ENCODE measurements at places on chromosomes 2 and 18.
A peak's percentile ranks its signal among the peaks of the same experiment; 100 is the strongest.

GRCh38 chr18:986552-986951, 81.9 kb downstream of the ADCYAP1 start:
- DNase-seq, result no peak

GRCh38 chr2:121075006-121075551, 209.9 kb downstream of the TFCP2L1 start:
- DNase-seq, result peak; percentile 21

DNA sequence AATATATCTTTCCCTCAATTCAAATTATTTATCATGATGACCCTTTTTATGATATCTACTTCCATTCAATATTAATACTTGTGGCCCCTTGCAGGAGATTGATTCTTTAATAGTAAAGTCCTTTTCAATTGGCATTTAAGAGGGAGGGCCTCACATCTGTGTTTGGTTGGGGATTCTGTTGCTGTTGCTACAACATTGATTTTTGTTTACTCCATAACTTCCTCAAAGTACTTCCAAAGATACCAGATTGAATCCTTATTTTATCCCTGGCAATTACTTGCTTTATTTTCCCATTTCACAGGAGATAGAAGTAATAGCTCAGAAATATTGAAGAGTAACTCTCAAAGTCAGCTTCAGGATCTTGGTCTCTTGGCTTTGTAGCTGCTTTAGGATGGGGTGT, 32.8 kb downstream of the MEIS1 start:
- no peak for DNase-seq

- DNase-seq, result no peak
These were observed 27.7 kb downstream of the TMEM131 start for GRCh38 chr2:97967931-97968627.

- no peak for DNase-seq
These were observed 66.2 kb downstream of the TRAPPC8 start for GRCh38 chr18:31876707-31877106.

GRCh38 chr2:173210270-173211196, 134.9 kb downstream of the MAP3K20 start:
- peak; percentile 69 for DNase-seq

DNA sequence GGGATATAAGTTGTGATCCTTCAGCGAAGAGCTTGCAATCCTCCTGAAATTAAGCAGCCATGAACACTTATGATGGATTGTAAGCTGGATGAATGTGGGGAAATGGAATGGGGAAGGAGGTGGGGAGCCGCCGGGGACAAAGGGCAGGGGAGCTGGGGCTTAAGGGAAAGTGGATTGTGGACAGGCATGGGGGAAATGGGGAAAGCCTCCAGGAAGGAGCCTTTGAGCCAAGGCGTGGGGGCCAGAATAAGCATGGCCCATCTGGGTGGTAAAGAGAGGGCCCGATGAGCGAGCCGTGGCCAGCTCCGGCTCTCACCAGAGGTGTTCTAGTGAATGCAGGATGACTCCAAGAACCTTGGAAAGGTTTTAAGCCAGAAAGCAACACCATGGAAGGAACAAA, 124.0 kb downstream of the SMAD7 start:
- DNase-seq, result no peak

DNA sequence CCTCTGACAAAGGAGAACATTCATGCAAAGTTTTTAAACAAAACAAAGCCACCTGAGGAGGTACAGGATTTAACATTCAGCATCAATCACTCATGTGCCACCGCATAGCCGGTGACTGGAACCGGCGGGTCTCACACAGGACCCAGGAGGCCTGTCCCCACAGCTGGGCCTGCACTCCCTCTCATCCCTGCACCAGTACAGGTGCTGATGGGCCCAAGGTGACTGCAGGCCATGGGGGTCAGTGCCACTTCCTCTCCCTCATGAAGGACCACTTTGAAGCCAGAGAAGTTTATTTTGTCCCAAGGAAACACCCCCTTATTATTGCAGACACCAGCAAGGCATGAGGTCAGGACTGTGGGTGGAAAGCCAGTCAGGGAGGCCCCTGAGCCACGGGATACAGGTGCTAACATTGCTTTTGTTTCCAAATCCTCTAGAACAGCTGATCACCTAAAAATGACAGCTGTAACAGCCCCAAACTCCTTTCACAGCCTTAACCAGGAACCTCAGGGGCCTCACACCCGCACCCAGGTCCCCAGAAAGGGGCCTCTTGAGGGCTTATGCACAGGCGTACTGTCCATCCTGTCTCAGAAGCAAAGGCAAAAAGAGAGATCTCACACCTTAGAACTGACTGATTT, 14.0 kb downstream of the PARD6G start:
- DNase-seq, result no peak

- no peak for DNase-seq
These were observed 150.4 kb downstream of the HDAC4 start for GRCh38 chr2:239250216-239251081.

DNA sequence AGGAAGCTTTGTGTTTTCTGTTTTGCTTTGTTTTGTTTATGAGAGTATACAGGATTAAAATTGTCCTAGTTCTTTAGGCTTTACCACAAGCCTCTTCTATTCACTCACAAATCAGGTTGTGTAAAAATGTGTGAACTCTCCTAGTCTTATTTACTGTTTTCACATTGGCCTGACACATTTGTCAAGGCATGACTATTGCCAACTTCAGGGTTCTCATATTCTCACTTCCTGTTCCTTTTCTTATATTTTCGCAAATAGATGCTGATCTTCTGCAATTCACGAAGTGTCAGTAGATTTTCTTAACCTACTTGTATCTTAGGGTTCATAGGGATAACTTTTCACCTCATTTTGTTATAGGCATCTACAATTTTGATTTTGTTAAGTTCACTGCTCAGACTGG, 67.1 kb downstream of the CCDC102B start:
- DNase-seq, result no peak

GRCh38 chr2:113784823-113785744, 28.6 kb upstream of the SLC35F5 start:
- DNase-seq, result no peak

GRCh38 chr2:162072976-162073887, 783 bp downstream of the DPP4 start:
- DNase-seq, result no peak

DNA sequence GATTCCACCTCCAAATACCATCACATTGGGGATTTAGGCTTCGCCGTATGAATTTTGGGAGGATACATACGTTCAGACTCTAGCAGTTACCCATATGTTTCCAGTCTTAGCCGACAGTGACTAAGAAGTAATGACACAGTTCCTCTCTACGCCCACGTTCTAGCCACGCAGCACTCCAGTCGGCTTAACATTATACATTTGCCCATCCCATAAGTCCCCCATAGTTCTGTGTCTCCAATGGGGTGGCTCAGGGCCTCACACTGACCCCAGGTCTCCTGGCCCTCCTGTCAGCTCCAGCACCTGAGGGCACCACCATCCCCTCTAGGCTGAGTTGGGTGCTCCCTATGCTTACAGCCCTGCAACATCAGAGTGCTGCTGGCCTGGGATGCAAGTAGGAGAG, 18.4 kb upstream of the CNDP2 start:
- no peak for DNase-seq

DNA sequence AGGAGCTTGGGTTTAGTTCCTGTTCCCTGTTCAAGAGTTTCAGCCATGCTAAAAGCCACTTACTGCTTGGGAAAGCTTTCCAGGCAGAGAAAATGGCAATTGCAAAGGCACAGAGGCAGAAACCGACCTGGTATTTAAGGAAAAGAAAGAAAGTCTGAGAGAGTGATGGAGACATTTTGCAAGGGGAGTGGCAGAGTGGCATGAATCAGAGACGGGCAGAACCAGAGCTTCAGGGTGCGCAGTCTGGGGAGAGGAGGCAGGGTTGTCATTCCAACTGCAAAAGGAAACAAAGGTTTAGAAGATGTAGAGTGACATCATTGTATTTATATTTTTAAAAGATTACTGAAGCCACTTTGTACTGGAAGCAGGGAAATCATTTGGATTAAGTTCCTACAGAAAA, 14.9 kb upstream of the GNAL start:
- no peak for DNase-seq

GRCh38 chr18:37251679-37252078, 313.9 kb downstream of the CELF4 start:
- no peak for DNase-seq

- no peak for DNase-seq
These were observed 34.9 kb downstream of the CFAP210 start for GRCh38 chr2:169659320-169659719.

GRCh38 chr2:53575721-53576124, 191.9 kb upstream of the CHAC2 start:
- DNase-seq, result no peak

- DNase-seq, result no peak
These were observed 9.3 kb downstream of the PSTPIP2 start for GRCh38 chr18:46062781-46063180.

DNA sequence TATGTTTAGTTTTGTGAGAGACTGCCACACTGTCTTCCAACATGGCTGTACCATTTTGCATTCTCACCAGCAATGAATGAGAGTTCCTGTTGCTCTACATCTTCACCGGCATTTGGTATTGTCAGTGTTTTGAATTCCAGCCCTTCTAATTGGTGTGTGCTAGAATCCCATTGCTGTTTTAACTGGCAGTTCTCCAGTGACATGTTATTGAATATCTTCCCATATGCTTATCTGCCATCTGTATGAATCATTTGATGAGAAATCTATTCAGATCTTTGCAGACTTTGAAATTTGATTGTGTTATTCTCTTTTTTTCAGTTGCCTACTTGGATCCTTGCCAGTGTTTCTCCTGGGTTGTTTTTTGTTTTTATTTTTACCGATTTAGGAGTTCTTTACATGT, 99.0 kb downstream of the SNTG2 start:
- DNase-seq, result no peak

DNA sequence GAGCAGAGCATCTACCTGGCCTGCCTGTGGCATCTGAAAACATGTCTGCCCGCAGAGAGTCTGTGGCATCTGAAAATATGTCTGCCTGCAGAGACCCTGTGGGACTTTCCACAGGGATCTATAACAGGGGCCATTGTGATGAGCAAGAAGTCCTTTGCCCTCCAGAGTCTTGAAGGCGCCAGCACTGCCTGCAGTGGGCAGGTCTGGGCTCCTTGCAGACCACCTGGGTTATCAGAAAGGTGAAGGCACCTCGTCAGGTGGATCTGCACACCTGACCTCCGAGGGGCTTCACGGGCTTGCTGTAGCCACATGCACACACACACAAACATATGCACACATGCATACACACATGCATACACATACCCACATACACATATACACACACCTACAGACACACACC, 189.5 kb upstream of the HDAC4 start:
- no peak for DNase-seq

GRCh38 chr2:187500585-187501359, 52.7 kb upstream of the CALCRL start:
- DNase-seq, result no peak

GRCh38 chr2:55102056-55102812, 52.0 kb upstream of the RTN4 start:
- no peak for DNase-seq

DNA sequence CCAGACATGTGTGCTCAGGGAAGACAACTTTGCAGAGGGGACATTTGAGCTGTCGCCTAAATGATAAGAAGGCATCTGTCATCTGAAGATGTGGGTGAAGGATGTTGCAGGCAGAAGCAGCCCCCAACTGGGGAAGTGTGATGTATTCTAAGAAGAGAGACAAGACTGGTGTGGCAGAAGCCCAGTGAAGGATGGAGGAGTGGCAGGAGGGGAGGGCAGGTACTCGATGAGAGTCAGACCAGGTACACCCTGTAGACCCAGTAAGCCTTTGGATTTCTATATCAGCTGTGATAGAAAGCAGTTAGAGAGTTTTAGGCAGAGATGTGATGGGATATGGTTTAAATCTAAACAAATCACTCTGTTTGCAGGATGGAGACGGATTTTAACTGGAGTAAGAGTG, 19.2 kb downstream of the SLC14A2 start:
- no peak for DNase-seq

GRCh38 chr2:199108056-199108455, 349.7 kb downstream of the SATB2 start:
- no peak for DNase-seq

- DNase-seq, result no peak
These were observed 91.4 kb upstream of the TACR1 start for GRCh38 chr2:75290600-75291150.

GRCh38 chr2:103284750-103285149, 522.9 kb downstream of the TMEM182 start:
- no peak for DNase-seq

GRCh38 chr2:61125123-61125710, 36.8 kb upstream of the C2orf74 start:
- DNase-seq, result no peak

DNA sequence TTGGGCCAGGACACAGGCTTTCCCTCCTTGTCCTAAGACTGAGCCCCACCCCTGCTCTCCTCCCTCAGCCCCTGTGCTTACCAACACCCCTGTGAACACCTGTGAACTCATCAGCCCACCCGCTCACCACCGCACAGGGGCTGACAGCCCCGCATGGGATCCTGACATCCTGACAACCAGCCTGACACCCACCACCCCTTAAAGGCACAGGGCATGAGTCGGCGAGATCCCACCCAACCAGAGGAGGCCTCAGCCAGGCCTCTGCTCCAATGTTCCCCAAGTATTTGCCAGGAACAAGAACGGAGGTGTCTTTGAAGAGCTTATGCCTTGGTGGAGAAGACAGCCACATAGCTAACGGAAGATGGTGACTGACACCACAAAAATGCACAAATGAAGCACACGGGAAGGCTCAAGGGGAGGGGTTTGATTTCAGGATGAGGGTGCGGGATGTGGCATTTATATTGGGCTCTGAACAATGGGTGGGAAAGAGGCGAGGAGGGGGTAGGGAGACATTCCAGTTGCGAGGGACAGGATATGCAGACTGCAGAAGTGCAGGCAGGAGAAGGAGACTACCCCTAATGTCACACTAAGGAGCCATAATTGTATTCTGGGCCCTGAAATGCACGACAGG, 11.0 kb downstream of the RAB11FIP5 start:
- no peak for DNase-seq

- DNase-seq, result no peak
These were observed 7.2 kb upstream of the SS18 start for GRCh38 chr18:26097563-26097962.

DNA sequence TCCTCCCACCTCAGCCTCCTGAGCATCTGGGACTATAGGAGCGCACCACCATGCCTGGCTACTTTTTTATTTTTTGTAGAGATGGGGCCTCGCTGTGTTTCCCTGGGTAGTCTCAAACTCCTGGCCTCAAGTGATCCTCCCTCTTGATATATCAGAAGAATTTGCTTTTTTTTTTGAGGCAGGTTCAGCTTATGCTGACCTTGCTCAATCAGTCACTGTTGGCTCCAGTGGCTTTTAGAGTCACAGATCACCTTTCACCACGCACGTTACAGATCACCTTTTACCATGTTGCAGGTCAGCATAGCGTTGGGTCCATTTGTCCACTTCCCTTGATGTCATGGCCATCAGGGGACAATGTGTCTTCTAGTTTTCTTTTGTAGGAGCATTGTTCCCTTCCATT, 36.1 kb downstream of the DCAF17 start:
- DNase-seq, result no peak

DNA sequence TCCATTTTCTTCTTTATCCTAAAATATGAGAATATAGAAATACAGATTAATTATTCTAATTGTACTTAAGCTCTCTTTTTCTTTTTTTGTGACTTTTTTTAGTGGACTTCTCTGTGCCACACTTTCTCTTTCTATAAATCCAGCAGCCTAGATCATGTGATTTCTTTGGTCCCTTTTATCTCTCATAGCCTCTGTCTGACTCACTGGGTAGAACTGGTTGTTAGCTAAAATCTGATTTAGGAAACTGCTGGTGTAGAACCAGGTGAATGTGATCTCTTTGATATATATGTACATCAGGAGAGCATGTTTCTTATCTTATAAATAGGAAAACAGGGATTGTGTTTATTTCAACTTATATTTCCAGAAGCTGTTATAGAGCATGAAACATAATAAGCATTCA, 54.9 kb downstream of the VRK2 start:
- no peak for DNase-seq

Data from NCI-H2107 (cell line).